ENCODE measurements at places on chromosomes 6 and 20.

GRCh38 chr6:86937219-86938079 is at the start of gene HTR1E:
TSS of gene HTR1E (plus strand) at chr6:86937528. CDS start at chr6:87015335, 77,807 bp downstream.
- peak; percentile 18 for DNase-seq

DNA sequence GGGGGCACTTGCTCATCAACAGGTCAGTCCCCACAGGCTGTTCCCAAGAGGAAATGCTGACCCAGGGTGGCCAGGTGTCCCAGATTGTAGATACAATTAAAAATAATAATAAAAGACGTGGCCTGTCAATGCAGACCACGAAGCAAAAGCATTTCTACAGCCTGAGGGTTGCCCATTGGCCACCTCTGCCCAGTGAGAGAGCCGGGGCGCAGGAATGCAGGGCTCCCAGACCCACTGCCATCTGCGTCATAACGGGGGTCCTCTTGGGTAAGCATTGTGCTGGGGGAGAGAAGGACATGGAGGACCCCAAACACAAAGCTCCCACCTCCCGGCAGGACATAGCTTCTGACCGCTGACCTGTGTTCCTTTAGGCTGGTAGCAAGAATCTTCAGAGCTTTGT is 22.9 kb upstream of the AFDN start:
- DNase-seq = no peak

DNA sequence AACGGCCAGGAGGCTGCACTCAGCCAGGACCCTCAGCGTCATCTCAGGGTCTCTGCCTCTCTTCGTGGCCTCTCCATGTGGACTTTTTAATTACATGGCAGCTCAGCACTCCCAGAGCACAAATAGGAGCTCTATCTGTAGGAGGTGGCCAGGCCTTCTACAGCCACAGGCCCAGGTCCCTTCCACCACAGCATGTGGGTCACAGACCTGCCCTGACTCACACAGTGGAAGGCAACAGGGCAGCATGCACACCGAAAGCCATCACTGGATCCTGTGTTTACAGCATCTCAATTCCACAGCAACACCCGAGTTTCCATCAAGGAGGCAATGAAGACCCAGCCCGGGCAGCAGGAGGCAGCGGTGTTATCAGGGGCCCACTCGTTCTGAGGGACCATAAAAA is 65.8 kb upstream of the CD93 start:
- DNase-seq = no peak

GRCh38 chr6:131004936-131005335 is 58.1 kb downstream of the EPB41L2 start:
- no peak for DNase-seq

DNA sequence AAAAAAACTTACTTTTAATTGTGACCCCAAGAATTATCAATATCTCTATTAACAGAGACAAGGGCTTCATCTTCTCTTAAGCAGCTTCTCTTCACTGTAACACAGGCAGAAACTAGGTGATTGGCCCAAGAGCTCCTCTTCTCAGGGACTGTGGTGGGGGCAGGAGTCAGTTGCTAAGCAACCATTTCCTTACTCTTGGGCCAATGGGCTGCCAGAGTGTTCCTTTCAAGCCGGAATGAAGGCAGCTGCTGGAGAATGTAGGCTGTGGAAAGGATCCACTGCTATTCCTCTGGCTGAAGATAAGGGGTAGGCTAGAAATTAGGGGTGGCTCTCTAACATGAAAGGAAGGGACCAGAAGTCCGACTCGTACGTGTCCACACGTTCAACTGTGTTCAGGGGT is at the start of gene SEL1L2:
Gene SEL1L2 (minus strand): TSS at position 150 of the 400 bp plus-strand sequence. CDS start 80 bp downstream, at position 70.
- no peak for DNase-seq

GRCh38 chr6:5334341-5334740 is 73.0 kb downstream of the FARS2 start:
- no peak for DNase-seq

GRCh38 chr6:159978291-159979135 is 9.6 kb downstream of the IGF2R start:
- DNase-seq = peak; percentile 51

DNA sequence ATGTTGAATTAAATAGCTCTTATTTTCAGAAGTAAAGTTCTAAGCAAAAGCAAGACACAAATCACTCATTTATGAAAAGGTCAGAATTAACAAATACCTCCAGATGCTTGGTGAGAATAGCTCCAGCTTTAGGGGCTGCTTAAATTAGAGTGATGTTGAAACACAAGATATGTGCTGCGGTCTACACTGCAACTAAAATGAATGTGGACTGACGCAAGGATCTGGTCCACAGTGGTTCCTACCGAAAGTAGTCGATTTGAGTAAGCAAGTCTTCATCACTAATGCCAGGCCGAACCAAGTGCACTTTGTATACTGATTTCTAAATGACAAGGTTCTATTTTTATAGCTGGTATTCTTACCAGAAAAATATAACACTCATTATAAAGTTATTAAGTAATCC is 96.3 kb downstream of the PRDM1 start:
- DNase-seq = no peak

GRCh38 chr6:31079656-31080261 is 32.6 kb downstream of the C6orf15 start:
- peak; percentile 71 for DNase-seq

DNA sequence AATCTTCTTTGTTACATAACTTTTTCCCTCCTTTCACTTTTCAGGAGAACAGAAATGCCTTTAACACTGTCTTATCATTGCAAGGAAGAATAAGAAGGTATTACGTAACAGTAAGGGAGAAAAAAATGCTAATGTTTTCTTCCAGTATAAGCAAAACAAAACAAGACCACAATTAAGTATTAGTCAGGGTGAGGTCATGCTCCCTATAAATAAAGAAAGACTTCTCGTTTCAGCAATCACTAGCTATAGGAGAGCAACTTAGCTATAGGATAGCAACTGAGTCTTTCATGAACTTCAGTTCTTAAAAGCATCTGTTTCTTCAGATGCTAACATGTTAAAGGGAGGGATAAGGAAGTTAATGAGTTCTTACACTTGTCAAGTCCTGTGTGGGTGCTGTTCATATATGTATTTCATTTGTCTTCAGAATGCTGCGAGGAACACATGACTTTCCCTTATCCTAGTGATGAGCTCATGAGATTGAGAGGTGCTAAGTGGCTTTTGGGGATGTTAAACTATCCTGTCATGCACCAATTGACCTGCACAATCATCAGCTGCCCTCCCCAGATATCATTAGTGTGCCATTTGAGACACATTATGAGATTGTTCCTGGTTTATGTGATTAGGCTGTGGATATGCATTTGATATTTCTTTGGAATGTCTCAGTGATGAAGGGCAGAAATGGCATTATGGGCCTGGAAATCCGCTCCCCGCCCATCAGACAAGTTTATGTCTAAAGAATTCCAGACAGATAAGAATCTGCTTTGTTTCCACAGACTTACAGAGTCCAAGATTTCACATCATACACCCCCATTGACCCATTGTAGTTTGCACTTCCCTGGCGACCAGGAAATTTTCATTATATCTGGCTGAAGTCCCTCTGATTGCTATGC is 37.5 kb downstream of the LAMA4 start:
- no peak for DNase-seq

- no peak for DNase-seq
Measured at GRCh38 chr6:22888163-22888752, 318.9 kb downstream of the HDGFL1 start.

GRCh38 chr6:84836366-84836765 is 72.0 kb upstream of the TBX18 start:
- DNase-seq = no peak

GRCh38 chr6:150079604-150080003 is 10.7 kb upstream of the ULBP3 start:
- no peak for DNase-seq

GRCh38 chr20:51720854-51721253 is 47.3 kb downstream of the ATP9A start:
- DNase-seq = peak; percentile 4

DNA sequence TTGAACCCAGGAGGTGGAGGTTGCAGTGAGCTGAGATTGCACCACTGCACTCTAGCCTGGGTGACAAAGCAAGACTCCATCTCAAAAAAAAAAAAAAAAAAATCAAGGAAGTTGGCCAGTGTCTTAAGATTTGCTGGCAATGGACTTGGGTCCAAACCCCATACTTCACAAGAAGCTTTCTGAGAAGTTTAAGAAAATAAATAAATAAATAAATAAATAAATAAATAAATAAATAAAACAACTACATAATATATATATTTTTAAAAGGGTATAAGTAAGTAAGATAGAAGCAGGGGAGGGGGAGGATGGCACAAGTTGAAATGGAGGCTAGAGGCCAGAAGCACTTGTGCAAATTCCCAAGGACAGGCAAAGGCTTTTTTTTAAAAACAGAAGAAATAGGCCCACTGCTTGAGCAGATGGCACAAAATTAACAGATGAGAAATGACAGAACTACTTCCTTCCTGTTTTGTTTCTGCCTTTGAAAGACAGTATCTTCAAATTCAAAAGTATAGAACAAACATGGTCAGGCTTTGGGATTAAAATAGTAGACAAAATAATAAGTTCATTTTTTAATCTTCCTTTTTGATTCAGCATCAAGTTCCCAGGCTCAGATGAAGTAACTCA is 287.7 kb downstream of the ALDH8A1 start:
- DNase-seq = no peak

GRCh38 chr20:6506906-6507305 is 260.6 kb upstream of the BMP2 start:
- DNase-seq = no peak

GRCh38 chr20:3080939-3081388 is 3.6 kb downstream of the AVP start:
- no peak for DNase-seq

- DNase-seq = peak; percentile 98
Measured at GRCh38 chr20:44210406-44211176, at the start of gene OSER1. TSS of gene OSER1 (minus strand) at chr20:44210771. CDS start at chr20:44206957, 3,814 bp downstream.

GRCh38 chr6:148507774-148508173 is 165.1 kb downstream of the SASH1 start:
- DNase-seq = no peak

GRCh38 chr6:153568628-153569027 is 437.5 kb upstream of the RGS17 start:
- DNase-seq = no peak

DNA sequence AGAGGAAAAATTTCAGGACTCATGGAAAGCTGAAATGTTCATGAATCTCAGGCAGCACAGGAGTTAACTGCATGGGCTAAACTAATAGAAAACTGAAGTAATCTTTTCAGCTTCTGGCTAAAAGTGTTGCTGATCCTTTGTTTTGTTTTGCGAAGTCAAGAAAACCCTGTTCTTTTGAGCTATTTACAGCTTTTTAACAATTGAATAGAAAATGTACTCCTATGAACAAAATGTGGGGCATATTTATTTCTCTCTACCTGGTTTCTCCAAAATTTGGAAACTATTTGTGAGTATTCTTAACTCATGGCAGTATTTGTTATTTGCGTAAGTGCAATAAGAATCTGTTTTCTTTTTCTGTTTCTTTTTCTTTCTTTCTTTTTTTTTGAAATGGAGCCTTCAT is 818.8 kb upstream of the CITED2 start:
- no peak for DNase-seq

DNA sequence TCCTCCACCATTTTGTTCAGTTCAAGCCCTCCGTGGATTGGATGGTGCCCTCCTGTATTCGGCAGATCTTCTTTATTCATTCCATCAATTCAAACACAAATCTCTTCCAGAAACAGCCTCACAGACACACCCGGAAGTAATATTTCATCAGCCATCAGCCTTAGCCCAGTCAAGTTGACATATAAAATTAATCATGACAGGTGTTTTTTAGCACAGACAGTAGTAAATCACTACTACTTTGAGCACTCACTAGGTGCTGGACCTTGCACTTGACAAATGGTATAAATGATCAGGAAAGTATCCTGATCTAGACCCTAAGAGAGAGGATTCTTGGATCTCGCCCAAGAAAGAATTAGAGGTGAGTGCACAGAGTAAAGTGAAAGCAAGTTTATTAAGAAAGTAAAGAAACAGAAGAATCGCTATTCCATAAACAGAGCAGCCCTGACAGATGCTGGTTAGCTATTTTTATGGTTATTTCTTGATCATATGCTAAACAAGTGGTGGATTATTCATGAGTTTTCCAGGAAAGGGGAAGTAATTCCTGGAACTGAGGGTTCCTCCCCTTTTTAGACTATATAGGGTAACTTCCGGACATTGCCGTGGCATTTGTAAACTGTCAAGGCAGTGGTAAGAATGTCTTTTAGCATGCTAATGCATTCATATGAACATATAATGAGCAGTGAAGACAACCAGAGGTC is 194.6 kb upstream of the LAMP5 start:
- DNase-seq = no peak

DNA sequence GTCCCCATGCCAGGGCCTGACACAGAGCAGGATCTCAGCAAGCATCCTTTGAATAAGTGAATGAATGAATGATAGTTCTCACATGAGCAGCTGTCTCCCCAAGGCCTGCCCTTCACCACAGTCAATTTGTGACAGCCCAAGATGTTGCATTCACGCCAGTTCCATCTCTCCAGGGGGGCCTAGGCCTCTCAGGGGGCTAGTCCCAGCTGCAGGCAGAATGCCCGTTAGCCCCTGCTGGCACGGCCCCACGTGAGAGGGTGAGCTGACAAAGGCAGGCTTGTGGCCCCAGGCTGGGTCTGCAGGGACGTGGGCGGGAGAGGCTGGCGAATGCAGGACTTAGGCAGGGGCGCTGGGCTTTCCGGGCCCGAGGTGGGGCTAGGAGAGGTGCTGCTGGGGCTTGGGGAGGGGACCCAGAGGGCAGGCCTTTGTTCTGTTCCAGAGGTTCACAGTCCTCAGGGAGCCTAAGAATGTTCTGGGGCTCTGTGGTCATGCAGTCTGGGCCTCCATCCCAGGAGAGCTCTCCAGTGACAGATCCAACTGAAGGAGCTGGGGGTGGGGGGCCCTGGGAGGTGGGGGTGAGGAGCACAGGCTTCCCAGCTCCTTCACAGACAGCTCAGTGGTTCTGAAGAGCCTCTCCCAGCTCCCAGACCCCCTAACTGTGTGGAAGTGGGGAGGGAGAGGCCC is 30.5 kb upstream of the TLDC2 start:
- DNase-seq = no peak

- peak; percentile 67 for DNase-seq
Measured at GRCh38 chr6:26234421-26235301, 130.3 kb upstream of the BTN3A2 start.

GRCh38 chr6:66599541-66599940 is 892.5 kb upstream of the EYS start:
- no peak for DNase-seq

DNA sequence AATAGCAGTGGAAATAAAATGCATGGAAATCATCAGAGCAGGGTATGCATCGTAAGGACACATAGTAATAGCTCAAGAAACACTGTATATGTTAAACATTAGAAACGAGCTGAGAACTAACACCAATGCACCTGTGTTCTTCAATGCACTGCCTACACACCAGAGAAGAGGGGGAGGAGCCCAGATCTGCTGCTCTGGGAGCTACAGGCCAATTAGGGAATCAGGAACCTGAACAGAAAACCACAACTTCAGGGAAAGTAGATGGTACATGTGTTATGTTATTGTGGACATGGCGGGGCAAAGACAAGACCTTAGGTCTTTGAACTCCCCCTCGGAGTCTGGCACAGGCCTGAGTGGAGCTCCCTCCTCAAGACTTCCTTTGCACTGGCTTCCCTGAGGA is 39.7 kb downstream of the RIPOR3 start:
- DNase-seq = no peak

GRCh38 chr6:6659600-6660327 is 71.2 kb downstream of the LY86 start:
- no peak for DNase-seq

Measured in stimulated activated CD4-positive, alpha-beta T cell treated with anti-CD3 and anti-CD28 coated beads, Interleukin-2, amount 100 ng/mL, for 24 hours (primary cell).